Bone marrow (tissue), 2 donors: ENCODE measurements at places on chromosomes 4 and X.

- no peak for DNase-seq
These were observed 43.8 kb upstream of the UBQLN2 start for GRCh38 chrX:56519642-56520041.

DNA sequence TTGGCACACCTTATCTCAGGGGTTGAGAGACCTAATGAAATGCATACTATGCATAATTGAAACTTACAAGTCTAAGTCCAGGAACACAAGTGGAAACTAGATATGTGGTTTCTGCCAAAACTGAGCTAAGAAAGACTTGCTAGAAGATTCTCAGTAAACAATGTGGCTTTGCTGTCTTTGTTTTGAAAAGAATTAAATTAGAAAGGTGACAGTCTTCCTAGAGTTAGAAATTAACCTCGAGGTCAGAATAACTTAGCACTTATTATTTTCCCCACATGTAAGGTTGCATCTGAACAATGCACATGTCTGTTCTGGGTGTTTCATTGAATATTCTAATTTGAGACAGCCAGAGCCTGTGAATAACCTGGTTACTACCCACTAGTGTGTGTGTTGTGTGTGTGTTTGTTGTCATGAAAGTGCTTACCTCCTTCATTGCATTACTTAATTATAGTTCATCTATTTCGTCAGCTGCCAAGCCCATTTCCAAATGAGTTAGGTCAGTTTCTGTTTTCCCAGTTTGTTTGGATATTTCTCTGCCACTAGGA is 1.5 kb downstream of the EREG start:
- DNase-seq, result no peak

DNA sequence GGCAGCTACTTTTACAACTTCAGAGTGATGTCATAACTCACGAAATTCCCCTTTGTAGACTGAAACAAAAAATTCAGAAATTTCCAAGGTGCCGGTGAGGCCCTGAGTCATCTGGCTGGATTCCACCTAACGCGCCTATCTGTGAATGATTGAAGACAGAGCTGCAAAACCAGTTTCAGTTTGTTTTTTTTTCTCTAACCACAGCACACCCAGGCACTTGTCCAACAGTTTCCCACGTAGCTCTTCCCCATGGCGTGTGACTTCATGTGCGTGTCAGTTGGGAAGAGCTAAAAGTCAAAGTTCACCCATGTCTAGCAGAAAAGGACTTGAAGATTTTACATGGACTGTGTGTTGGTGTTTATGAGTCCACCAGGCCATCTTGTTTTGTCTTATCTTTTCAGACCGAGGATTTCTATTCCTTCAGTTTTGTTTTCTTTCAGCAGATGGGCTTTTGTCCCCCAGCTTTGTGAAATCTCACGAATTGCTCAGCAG is 16.4 kb downstream of the TCEANC start:
- no peak for DNase-seq

DNA sequence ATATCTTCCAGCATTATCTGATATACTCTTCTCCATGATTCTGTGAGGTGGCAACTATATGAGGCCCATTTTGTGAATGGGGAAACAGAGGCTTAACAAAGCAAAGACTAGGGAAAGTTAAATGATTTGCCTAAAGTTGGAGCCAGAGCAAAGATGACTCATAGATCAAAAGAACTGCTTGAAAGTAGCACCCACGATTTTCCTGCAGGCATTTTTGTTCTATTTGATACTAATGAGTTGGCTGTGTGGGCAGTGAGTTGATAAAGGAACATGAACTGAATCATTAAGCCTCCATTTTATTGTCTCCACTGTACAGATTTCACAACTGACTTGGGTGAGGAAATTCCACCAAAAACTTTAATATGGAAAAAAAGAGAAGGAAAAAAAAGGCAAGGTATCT is 138.9 kb upstream of the IGFBP7 start:
- DNase-seq, result no peak

- no peak for DNase-seq
These were observed 2123.1 kb upstream of the TENM3 start for GRCh38 chr4:180120068-180120467.

DNA sequence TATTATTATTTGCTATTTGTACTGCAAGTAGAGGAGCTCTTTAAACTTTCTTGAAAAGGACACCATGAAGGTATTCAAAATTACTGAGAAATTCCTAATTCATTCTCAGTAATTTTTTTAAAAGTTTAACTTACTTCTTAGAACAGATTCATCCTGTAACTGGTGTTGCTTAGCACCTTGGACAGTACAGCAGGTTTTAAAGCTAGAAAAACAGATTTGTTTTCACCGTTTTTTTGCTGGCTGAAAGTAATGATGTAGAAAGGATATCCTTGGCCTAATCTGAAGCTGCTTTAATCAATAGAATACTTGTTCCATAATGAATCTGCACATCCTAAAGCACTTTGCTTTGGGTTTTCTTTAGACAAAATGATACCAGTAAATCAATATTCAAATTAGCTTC is 142.5 kb upstream of the TRAM1L1 start:
- DNase-seq, result no peak

DNA sequence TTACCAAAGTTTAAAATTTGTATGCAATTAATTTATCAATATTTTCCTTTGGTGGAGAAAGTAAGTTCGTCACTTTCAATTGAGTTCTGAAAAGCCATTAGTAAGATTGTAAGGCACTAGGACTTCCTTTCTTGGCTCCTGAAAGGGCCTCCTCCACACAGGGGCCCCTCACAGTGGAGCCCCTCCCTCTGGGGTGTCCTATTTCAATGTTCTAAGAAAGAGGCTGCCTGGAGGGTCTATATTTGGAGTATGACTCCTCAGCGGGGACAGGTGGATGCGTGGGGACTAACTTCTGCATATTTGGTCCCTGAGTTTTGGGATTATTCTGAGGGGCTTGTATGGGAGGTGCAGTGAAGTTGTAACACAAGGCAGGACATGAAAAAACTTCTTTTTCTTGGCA is 1.6 kb upstream of the ARMCX4 start:
- DNase-seq, result no peak

GRCh38 chr4:165351359-165352130 is 24.1 kb downstream of the MSMO1 start:
- no peak for DNase-seq

- no peak for DNase-seq
These were observed 38.3 kb downstream of the SERPINA7 start for GRCh38 chrX:106000203-106000602.

DNA sequence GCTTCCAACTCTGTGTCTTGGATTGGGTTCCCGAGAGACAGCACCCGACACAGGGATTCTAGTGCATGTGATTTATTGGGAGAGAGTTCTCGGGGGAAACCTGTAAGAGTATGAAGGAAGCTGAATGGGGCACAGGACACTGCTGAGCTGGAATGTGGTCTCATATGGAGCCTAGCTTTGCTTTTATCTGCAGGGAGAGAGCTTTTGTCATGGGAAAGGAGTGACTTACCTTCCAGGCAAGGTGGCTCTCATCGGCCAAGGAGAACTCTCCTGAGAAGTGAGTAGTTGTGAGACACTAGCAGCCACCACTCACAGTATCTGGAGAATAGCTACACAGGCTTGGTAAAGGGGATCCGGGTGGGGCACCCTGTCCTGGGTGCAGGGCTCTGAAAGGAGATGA is 124.5 kb downstream of the NHS start:
- no peak for DNase-seq

DNA sequence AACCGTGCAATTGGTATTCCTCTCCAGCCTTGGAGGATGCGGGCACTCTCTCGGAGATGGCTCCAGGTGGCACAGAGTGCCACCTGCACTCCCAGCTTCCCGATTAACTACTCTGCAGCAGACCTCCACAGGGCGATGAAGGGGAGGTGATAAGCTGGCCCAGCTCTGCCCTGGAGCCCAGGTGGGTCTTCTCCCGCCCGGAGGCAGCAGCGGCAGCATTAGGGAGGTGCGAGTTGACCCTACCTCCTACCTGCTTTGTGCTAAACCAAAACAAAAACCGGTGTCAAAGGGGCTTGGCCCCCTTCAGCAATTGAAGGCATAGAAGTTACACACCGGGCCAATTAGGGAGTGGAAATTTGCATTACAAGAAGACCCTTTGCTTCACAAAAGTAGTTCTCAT is 137.4 kb upstream of the MAMLD1 start:
- DNase-seq, result no peak

DNA sequence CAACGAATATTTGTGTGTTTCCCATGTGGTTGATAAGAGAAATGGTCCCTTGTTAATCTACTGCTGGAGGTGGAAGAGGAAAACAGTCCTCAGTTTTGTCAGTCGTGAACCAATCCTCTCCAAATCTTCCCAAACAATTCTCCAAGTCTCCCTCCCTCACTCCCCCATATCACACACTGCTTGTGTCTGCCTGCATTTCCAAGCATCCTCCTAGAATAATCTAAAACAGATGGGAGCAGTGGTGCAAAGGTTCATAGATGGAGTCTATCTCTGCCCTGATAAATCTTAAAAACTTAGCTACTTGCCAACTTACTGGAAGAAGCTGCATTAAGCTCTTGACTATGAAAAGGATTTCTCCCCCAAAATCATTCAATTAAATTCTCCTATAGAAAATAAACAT is 43.7 kb upstream of the SH3KBP1 start:
- DNase-seq, result no peak

GRCh38 chr4:14910411-14910810 is 91.9 kb upstream of the CPEB2 start:
- no peak for DNase-seq

DNA sequence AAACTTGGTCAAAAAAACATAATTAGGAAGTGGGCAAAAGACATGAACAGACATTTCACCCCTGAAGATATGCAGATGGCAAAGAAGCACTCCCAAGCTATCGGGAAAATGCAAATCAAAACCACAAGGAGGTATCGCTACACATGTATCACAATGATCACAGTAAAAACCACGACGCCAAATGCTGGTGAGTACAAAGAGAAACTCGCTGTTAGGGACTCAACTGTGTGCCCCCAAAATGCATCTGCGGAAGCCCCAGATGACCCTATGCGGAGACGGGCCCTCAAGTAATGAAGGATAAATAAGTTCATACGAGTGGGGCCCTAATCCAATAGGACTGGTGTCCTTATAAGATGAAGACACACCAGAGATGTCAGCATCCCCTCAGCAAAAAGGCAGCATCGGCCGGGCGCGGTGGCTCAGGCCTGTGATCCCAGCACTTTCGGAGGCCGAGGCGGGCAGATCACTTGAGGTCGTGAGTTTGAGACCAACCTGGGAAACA is 10.2 kb downstream of the GAK start:
- no peak for DNase-seq

DNA sequence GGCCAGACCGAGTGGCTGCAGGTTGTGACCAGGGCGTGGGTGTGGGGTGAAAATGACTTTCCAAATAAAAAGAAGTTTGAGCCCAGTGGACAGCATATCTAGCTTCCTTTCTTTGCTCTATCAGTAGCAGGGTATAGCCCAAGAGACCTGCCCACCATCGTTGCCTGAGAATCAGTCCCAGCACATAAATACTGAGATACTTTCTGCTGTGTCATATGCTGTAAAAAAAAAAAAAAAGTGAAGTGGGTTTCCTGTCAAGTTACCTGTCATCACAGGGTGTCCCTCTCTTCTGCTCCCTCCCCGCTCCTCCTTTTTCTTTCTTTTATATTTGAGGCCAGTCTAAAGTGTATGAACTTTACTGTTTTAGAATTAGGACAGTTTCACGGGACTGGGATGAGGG is 330.3 kb upstream of the BOD1L1 start:
- DNase-seq, result no peak

GRCh38 chrX:124426288-124427169 is 80.2 kb downstream of the SH2D1A start:
- no peak for DNase-seq

DNA sequence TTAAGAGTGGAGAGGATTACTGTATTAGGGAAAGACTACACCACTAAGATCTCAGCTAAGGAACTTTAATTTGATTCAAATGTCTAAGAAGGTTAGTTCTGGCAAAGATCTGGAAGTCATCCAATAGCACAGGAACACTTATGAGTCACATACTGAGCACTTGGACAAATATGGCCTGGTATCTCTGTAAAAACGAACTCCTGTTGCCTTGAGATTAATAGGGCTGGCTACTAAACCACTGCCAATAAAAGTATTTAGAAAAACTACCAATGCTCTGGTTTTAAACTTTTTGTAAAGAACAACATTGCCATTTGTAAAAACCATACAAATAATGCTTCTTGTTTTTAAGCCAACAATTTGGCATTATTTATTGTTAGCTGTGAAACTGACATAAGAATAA is 70.5 kb downstream of the SEC24D start:
- no peak for DNase-seq

- DNase-seq, result no peak
These were observed 132.5 kb downstream of the TBCK start for GRCh38 chr4:106183551-106183950.

- no peak for DNase-seq
These were observed 201.8 kb upstream of the UGT8 start for GRCh38 chr4:114396808-114397207.

DNA sequence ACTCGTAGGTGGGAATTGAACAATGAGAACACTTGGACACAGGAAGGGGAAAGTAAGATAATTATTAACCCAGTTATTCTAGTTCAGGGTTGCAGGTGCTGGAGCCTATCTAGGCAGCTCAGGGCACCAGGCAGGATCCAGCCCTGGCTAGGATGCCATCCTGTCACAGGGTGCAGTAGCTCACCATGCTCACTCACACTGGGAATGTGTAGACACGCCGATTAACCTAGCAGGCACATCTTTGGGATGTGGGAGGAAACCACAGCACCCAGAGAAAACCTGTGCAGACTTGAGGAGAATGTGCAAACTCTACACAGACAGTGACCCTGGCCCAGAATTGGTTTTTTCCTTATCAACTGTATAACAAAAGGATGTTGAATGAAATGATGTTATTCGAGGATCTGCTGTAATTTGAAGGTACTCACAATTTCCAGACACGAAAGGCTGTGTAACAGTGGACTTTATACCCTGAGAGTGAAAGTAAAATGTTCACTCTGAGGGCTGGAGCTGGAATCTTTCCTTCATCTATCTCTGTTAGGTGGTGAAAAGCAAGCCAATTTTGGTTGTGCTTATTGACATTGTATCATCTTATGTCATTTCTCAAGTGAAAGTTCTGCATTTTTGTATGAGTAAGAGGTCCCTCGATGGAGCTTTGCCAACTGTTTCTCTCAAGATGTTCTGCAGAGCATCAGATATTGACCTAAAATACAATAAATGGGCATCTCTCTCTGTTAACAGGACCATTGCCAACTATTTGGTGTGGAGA is 78.8 kb downstream of the PHEX start:
- DNase-seq, result no peak

DNA sequence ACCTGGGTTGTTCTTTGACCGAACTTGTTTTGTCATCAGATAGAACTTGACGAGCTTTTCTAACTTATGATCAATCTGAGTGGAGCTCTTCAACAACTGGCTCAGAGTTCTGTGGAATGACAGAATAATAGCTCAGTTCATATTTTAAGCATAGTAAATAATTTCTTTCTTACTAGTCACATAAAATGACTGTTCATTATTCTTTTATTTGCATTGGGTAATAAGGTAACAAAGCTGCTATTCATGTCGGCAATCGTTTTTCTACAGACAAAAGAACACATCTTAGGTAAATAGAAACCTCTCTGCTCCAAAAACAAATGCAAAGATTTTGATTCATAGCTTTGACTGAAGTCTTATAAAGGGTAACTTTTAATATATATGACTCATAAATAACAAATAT is 57.3 kb upstream of the CXCL8 start:
- DNase-seq, result no peak
